Breast epithelium (tissue), 4 donors: ENCODE measurements at places on chromosomes 1 and 21. TPM values are rescaled to one million over a fixed set of nuclear protein-coding genes. Genes with fewer than 3 reads are reported as not detected.

The F13B gene
- total RNA-seq = not detected

GRCh38 chr1:58469016-58469415, 77.5 kb downstream of the OMA1 start:
- no peak for DNase-seq

DNA sequence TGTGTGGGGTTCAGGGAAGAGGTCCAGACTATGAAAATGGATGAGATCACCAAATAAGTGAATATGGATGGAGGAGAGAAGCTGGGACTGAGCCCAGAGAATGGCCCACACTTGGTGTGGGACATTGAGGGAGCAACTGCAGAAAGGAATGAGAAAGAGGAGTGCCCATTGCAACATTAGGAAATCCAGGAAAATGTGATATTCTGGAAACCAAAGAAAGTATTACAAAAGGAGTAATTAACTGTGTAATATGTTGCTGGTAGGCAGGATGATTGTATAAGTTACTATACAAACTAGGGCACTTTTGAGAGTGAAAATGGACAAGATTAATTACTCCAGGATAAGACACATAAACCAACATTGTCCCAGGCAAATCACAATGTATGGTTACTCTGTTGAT, 59.8 kb upstream of the ARTN start:
- no peak for DNase-seq

DNA sequence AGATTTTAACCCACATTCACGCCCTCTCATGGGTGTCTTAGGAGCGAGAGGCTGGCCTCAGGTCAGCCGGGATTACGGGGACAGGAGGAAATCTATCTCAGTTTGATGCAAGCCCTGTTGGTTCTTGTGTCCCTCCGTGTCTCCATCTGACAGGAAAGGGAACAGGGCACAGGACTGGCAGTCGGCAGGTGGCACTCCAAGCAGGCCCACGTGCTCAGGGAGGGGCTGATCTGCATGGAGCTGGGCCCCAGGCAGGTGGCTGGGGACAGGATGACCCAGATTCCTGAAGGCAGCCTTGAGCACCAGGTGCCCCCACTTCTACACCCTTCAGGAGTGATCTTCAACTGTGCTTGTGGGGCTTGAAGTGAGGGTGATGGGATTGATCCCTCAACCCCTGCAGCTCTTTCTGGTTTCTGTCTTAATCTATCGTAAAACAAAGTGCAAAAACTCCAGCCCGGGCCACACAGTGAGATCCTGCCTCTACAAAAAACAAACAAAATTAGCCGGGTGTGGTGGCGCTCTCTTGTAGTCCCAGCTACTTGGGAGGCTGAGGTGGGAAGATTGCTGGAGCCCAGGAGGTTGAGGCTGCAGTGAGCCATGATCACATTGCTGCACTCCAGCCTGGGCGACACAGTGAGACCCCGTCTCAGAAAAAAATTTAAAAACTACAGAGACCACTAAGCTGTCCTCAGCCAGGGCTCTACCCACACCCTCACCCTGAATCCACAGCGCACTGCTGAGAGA, 8.3 kb downstream of the PLEKHG5 start:
- no peak for DNase-seq

GRCh38 chr1:117387060-117387633, 19.9 kb downstream of the MAN1A2 start:
- no peak for DNase-seq

GRCh38 chr1:195415584-195415983, 1192.7 kb downstream of the KCNT2 start:
- no peak for DNase-seq

DNA sequence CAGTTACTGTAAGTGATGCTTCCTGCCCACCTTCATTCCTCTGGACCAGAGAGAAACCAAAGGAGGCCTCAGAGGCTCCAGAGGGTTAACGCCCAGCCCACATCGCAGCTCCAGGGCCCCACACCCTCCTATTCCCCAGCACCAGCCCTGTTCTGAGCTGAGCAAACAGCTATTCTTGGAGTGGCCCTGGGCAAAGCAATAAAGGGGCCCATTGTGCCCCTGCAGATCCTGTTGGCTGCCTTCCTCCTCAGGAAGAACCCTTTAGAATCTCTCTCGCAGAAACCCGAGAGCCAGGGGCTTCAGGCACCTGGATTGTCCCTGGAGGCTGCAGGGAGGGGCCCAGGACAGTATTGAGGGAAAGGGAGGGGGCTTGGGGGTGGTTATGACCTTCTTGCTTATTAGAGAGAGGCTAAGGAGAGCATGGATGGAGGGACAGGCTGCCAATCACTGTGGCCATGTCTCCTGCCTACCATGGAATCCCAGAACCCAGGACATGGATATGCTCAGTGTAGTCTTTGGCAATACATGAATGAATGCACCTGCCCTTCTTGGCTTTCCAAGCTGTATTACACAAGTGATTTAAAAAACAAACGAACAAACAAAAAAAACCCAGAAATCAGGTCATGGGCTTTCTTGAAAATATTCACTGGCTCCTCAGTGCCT, 9.2 kb downstream of the PADI2 start:
- no peak for DNase-seq
